ENCODE measurements at places on chromosomes 2 and 18. TPM values are rescaled to one million over a fixed set of nuclear protein-coding genes. Genes with fewer than 3 reads are reported as not detected.

DNA sequence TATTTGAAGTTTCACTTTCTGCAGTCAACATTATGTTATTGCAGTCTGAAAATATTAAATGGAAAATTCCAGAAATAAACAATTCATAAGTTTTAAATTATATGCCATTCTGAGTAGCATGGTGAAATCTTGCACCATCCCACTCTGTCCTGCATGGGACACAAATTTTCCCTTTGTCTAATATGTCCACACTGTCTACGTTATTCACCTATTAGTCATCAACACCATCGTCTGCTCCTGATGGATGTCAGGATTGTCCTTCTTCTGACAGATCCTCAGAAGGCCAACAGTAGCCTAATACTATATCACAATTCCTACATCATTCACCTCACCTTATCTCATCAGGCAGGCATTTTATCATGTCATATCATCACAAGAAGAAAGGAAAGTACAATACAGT is 163.1 kb downstream of the TXNL1 start:
- no peak for DNase-seq

DNA sequence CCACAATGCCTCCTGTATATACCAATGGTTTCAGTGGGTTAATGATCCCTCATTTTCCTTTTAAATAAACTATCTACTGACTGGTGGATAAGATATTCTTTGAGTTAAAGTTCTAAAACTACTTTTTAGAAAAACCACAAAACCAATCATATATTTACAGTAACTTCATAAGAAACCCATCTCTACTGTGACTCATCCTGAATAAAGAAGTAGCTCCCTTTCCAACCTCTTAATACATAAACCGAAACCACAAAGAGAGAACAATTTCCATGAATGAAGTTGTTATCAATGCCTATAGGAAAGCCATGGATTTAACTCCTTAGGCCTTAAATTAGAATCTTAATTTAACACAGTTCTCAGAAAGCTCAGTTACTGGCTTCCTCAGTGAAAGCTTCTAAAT is 227.0 kb upstream of the SMAD7 start:
- DNase-seq: no peak

GRCh38 chr18:48066225-48066652 is 135.8 kb upstream of the SMAD2 start:
- DNase-seq: no peak

DNA sequence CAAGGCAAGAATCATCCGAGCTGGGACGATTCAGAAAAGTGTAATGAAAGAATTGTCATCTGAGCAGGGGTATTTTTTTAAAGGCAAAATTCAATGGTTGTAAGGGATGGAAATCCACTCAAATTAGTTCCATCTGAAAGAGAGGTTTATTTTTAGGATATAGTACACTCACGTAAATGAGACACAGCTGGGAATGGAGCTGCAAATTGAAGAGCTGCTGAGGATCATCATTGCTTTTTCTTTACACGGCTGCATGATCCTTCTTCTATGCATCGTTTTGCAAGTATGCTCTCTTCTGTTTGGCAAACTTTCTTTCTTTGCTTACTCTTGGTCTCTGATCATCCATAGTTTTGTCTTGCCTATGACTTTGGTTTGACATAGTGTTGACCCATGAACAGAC is 27.4 kb upstream of the CUL3 start:
- no peak for DNase-seq

Gene TGOLN2
- polyA plus RNA-seq: 113 TPM

GRCh38 chr2:191847764-191848163 is 876 bp upstream of the CAVIN2 start:
- DNase-seq: no peak

DNA sequence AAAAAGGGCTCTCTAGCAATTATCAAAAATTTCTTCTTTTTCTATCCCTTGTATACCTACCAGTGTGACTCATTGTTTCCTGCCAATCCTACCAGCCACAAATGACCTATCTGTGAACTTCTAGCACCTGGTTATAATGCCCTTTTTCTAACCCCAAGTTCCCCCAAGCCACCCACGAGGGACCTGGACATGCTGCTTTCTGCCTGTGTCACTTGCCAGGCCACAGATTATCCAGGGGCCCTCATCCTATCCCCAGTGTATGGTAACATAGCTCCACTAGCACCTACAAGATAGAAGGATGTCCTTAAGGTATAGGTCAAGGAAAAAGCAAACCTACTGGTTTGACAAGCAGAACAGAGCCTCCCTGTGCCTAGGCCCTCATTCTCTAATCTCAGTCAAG is 26.8 kb downstream of the AAK1 start:
- DNase-seq: no peak

GRCh38 chr2:145199042-145199441 is 679.1 kb upstream of the ZEB2 start:
- no peak for DNase-seq

- no peak for DNase-seq
Measured at GRCh38 chr2:52000151-52000855, 968.4 kb upstream of the NRXN1 start.

DNA sequence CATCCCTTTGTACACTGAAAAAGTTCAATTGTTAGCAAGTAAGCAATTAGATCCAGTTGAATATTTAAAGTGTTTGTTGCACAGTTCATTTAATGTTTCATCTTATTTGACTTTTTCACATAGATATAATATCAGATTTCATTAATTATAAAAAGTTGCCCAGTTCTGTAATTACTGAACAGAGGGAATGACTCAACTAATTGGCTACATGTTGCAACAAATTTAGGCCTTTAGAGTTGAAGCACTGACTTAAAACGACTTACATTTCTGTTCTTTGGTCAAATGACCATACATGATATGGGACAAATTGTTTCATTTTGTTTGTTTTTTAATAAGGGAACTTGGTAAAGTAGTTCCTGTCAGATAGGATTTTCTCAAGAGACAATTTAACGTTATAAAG is 68.5 kb upstream of the FAM117B start:
- DNase-seq: no peak

Gene MYO5B
- polyA plus RNA-seq: 23.8 TPM

Gene FSIP2
- polyA plus RNA-seq: 2.8 TPM

DNA sequence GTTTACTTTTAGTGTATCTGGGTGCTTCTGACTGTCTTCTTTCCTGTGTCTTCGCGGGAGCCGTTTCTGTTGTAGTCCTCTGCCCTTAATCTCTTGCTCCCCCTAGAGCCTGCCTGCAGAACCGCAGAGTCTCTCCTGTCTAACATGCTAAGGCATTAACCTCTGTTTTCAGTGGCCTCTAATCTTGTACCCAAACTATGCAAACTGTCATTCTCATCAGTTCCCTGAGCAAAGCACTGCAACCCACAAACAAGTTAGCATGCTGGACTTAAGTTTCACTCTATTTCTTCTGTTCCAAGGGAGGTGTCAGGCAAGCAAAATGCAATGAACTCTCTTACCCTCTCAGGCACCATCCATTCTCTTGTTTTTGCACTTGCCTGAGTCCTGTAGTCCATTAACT is 138.4 kb downstream of the OTX1 start:
- DNase-seq: no peak

Gene GNLY
- 0.74 TPM for polyA plus RNA-seq

Gene LAMA3
- polyA plus RNA-seq: 1.6 TPM

Gene MARCHF4
- polyA plus RNA-seq: 0.17 TPM

Gene CYP27A1
- polyA plus RNA-seq: 57.0 TPM

Gene SERPINB3
- 0.13 TPM for polyA plus RNA-seq

- DNase-seq: no peak
Measured at GRCh38 chr2:24675338-24675737, 117.9 kb downstream of the PTRHD1 start.

Gene ANKRD62
- 0.08 TPM for polyA plus RNA-seq

Gene KHK
- polyA plus RNA-seq: 55.6 TPM

DNA sequence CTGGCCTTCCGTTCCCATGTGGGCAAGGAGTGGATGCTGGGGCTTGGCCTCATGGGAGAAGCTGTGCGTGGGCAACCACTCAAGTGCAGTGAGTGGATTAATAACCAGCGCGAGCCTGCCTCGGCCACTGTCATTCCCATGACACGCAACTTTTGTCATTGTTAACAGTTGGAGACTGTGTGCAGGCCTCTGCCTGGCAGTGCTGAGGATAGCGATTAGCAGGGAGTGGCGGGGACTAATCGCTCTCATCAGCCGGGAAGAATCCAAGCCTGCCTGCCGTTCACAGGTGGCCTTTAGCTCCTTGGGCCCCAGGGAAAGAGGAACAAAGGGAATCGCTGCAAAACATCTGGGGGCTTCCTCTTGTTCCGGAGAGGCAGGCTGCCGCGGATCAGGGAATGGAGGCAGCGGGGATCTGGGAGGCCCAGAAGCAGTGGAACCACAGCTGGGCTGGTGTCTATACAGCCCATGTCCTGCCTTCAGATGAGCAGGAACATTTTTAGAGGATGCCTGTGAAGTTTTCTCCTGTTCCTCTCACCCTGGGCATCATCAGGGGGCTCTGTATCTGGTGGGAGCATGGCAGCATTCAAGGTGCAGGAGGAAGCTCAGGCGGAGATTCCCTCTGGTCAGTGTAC is 53.8 kb downstream of the CTIF start:
- DNase-seq: no peak

DNA sequence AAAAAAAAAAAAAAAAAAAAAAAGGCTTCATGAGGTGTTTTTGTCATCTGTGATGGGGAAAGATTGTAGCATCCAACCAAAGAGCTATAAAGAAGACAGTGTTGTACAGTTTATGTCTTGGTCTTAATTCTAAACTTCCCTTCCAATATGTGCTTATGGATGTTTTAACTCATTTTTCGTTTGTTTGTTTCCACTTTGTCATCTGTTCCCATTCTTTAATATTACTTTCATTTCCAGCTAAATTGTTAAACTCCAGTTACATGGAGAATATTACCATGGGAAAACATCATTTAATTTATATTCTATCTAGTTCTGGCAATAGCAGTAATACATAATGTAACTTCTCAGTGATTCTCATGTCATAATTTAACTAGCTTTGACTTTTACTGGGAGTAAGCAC is 344.1 kb upstream of the NRP2 start:
- no peak for DNase-seq

DNA sequence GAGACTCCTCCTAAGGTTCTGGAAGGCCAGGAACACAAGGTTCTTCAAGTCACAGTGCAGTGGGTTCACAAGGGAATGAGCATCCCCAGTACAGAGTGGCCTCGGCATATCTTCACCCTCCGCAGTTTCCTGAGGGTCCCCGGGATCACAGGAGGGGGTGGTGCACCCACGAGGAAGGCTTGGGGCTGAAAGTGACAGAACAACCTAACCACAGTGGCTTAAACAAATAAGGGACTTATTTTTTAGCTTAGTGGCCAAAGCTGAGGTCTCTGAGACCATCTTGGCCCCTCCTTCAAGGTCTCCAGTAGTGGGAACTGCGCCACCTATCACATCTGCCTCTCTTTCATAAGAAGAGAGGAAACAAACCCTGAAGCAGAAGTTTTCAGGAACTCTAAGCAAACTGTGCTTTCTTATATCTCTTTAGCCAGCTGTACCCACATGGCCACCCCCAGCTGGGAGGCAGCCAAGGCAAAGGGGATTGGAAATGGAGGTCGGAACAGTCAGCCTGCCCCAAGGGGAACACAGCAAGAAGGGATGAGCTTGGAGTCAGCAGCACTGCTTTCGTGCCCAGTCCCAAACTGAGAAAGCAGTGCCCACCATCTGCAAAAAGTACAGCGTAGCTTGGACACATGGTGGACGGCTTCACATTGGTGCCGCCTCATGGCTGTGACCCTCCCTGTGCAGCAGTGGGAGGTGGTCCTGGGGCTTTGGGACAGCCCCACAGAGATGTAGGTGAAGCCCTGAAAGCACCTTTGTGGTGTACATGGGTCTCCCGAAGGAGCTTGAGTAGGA is 260.0 kb upstream of the ID2 start:
- DNase-seq: no peak

- DNase-seq: no peak
Measured at GRCh38 chr2:56009758-56010458, 86.3 kb upstream of the EFEMP1 start.

DNA sequence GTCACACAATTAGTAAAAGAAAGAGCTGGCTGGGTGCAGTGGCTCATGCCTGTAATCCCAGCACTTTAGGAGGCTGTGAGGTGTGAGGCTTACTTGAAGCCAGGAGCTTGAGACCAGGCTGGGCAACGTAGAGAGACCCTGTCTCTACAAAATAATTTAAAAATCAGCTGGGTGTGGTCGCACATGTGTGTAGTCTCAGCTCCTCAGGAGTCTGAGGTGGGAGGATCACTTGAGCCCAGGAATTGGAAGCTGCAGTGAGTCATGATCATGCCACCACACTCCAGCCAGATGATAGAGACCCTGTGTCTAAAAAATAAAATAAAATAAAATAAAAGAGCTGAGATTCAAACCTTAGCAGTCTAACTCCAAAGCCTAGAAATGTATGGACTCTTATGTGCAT is 39.0 kb upstream of the NEDD4L start:
- DNase-seq: no peak

GRCh38 chr18:62828091-62828640 is 112.8 kb downstream of the PHLPP1 start:
- no peak for DNase-seq

GRCh38 chr2:29255004-29255403 is 139.8 kb downstream of the CLIP4 start:
- no peak for DNase-seq

- DNase-seq: no peak
Measured at GRCh38 chr2:77977471-77978063, 455.4 kb upstream of the LRRTM4 start.

Gene MTA3
- polyA plus RNA-seq: 83.8 TPM

- DNase-seq: no peak
Measured at GRCh38 chr2:80300954-80301353, 3.6 kb downstream of the LRRTM1 start.

Data from left renal cortex interstitium (tissue), 4 donors.